ENCODE measurements at places on chromosomes 4 and X.
A peak's percentile ranks its signal among the peaks of the same experiment; 100 is the strongest.

DNA sequence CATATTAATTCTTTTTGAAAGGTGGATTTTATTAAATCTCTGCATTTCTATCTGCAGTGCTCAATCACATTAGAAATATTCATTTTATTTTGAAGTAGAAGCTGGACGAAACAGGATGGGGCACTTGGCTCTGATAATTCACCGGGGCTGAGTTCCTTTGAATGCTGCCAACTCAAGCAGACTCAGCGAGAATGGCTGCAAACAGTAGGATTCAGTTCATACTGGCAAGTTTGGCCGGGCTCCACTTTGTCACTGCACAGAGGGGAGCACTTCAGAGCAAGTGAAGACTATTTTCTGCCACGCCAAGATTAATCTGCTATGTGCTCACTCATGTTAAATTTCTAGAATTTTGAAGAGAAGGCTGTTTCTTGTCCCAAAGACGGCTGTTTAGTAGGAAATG is 30.7 kb upstream of the KLHL8 start:
- no peak for DNase-seq

DNA sequence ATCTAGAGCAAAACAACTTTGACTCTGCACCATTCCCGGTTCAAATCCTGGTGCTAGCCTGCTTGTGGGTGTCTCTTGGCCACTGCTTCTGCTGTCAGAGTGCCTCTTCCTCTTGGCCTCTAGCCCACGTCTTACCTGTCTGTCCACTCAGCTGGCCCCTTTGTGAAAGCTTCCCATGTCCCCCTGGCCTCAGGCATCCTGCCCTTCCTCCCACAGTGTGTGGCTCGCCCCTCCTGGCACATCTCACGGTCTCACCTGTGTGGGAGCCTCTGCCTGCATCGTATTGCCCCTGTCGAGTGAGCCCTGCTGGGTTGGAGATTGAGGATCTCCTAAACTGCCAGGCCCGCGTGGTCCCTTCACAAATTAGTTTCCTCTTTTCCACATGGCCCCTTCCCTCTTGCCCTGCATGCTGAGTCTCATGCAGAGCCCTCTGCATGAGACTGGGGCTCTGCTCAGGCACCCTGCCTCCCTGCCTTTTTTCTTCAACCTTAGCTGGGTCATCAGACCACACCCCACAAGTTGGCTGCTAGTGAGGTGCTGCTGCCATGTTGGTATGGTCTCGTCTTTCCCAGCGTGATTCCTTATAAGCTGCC is 53.7 kb upstream of the TADA2B start:
- no peak for DNase-seq

GRCh38 chrX:12488220-12488619 is 303.0 kb upstream of the PRPS2 start:
- no peak for DNase-seq

DNA sequence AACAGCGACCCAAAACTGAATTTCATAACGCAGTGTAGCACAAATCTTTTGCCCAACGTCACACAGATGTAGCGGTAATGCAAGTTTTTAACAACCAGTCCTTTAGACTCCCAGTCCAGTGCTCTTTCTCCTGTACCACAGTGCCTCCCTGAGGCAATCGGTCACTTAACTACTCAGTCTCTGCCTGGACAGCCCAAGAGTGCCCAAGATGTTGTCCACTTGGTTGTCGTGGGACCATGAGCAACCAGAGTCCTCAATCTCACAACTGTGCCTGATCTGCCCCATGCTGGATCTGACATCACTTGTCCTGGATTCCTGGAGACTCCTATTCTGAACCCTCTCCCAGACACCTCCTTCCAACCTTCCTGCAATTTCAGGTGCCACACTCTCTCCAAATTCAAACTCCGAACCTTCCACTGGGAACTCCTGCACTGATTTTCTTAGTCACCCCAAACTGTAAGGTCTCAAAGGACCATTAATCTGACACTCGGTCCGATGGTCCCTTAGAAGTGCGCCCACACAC is 702 bp downstream of the MMGT1 start:
- no peak for DNase-seq

- DNase-seq, result no peak
Observed at GRCh38 chr4:166043801-166044200, 170.8 kb downstream of the TLL1 start.

DNA sequence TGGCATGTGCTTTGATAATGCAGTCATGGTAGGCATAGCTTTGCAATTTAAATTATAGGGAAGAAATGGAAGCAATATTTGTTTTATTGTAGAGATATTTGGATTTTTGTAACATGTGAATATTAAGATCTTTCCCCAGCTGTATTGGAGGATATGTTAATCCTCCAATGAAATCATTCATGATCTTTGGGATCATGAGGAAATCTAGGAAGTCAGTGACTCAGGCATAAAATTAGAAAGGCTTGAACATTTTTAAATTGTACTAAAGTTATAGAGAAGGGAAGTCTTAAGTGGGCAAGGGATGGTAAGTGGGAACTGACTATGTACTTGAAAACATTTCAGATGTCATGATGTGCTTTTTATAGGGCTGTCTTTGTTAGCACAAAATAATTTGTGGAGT is 46.8 kb downstream of the FIP1L1 start:
- no peak for DNase-seq

DNA sequence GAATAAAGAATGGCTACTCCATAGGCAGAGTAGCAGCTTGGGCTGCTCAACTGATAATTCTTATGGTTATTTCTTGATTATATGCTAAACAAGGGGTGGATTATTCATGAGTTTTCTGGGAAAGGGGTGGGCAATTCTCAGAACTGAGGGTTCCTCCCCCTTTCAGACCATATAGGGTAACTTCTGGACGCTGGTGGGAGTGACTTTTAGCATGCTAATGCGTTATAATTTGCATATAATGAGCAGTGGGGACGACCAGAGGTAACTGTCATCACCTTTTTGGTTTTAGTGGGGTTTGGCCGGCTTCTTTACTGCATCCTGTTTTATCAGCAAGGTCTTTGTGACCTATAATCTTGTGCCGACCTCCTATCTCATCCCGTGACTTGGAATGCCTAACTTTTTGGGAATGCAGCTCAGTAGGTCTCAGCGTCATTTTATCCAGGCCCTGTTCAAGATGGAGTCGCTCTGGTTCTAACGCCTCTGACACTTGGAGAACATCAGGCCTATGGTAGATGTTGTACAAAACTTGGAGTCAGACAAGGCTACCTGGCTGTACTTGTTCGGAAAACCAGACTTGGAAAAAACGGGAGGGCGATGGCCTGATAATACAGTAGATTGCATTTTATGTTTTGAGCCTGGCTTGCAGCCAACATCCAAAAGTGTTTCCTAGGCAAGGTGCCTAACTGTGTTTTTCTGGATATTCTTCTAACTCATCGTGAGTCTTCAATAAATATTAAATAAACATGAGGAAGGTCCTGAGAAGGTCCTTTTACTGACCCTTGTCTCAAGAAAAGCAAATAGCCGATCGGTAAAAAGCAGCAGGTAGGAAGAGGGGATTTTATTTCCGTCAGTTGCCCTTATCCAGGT is 1.8 kb upstream of the TMEM164 start:
- DNase-seq, result no peak

DNA sequence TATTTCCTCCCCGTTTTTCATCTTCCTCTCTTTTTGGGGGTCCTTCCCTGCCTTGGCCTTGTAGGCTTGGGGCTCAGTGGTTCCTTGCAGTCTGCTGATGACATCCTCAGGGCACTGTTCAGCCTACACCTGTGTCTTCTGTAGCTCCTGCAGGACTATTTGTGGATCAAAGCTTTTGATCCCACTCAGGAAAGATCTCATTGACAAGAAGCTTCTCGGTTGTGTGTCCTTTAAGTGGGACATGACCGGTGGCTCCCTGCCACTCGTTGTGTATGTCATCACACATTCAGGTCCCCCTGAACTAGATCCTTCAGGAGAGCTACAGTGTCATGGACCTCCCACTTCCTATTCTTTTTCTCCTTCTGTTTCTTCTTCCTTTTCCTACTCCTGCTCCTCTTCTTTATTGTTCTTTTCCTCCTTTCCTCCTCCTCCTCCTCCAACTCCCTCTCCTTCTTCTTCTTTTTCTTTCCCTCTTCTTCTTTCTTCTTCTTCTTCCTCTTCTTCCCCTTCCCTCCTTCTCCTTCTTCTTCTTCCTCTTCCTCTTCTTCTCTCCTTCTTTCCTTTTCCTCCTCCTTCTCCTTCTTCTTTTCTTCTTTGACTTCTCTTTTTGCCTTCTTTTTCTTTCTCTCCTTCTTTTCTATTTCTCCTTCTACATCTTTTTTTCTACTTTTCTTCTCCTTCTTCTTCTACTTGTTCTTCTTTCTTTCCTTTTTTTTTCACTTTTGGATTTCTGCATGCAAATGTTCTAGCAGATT is 67.8 kb downstream of the NBDY start:
- DNase-seq, result no peak

DNA sequence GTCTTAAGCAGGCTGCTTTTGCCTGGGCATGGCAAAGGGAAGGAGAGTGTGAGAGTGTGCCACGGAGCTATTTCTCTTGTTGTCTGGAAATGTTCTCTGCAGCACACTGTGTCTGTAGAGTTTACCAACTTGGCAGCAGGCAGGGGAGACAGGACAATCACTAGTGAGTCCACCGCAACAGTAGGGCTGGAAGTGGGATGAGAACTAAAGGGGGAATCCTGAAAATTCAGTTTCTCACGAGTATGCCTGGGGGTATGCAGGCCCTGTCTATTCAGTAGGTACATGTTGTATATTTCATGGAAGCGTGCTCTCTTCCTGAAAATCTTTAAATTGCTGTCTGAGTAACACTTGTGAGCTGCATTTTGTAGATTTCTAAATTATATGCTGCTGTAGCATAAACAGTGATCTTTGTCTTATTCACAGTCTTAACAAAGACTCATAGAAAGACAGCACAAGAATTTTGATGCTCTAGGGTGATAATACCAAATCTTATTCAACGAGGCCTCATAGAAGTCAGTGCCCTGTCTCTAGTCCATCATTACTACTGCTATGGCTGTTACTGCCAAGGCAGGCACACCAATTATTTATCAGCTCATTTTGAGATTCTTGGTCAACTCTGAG is 200.4 kb upstream of the LEF1 start:
- DNase-seq, result no peak

DNA sequence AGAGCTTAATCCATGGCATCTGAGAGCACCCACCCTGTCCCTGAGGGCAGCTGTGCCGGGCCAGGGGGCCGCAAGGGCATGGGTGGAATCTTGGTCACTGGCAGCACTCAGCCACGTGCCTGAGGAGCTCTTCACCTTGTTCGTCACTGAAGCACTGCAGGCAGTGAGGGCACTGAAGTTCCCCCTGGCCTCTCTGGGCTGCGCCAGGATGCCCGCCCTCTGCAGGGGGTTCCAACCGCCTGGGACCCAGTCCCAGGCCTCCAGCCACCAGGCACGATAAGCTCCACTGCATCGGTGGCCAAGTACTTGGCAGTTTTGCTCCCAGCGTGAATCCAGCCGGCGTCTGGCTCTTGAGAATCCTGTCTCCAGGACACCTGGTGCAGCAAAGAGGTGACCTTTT is 96.4 kb upstream of the MED14 start:
- DNase-seq, result no peak

- DNase-seq, result no peak
Observed at GRCh38 chrX:46488712-46489111, 56.5 kb downstream of the ZNF674 start.

GRCh38 chrX:1393871-1394615 is 2.1 kb upstream of the SLC25A6 start:
- DNase-seq, result no peak

GRCh38 chrX:148741441-148741840 is 241.0 kb downstream of the AFF2 start:
- DNase-seq, result no peak

GRCh38 chr4:10671366-10671765 is 13.2 kb downstream of the CLNK start:
- DNase-seq, result no peak

DNA sequence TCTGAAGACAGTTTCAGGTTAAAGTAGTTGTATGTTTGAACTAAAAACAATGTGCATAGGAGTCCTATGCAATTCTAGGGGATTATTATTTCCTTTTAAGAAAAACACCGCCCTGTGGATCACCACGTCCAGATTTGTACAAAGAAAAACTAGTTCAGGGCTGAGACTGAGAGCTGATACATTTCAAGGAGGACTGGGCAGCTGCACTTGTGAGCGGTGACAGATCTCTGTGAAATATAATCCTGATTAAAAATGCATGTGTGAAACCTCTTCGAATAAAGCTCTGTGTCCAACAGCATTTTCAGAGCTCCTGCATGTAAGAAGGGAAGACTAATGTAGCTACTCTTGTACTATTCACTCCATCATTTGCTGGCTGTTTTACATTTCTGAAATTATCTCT is 365.8 kb upstream of the PITX2 start:
- DNase-seq, result no peak

DNA sequence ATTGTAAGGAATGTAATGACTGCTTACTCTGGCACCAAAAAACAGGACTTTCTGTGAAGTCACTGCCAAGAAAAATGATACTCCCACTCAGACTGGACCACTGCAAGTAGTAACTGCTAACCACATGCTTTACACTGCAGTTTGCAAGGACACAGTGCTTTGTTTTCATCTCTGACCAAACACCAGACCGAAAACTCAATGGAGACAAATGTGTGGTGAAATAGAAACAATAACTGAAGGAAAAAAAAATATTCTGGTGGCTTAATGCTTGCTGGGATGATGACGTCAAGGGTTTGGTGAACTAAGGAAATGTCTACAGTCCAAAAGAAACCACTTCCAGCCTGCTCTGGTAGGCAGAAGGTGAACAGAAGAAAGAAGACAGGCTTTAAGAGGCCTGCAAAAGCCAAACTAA is 13.2 kb downstream of the GPC4 start:
- DNase-seq, result peak; percentile 31

- peak; percentile 13 for DNase-seq
Observed at GRCh38 chrX:10514891-10515290, 105.5 kb downstream of the MID1 start.

DNA sequence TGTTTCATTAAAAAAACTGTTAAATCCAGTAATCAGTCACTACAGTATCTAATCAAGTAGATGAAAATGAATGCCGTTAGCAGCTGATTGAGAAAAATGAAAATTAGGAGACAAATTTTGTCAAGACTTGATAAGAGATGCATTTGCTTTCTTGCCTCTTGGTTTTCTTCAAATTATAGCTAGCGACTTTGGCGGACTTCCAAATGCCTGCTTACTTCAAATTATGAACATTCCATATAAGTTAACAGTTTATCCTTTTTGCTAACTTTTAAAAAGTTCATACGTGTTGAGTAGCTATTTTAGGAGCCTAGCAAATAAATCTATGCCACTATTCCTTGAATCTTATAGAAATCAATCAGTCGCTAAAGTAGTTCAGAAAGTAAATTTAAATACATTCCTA is 58.8 kb downstream of the PPP4R3C start:
- DNase-seq, result no peak

- no peak for DNase-seq
Observed at GRCh38 chrX:13983734-13984133, 46.0 kb downstream of the GEMIN8 start.

DNA sequence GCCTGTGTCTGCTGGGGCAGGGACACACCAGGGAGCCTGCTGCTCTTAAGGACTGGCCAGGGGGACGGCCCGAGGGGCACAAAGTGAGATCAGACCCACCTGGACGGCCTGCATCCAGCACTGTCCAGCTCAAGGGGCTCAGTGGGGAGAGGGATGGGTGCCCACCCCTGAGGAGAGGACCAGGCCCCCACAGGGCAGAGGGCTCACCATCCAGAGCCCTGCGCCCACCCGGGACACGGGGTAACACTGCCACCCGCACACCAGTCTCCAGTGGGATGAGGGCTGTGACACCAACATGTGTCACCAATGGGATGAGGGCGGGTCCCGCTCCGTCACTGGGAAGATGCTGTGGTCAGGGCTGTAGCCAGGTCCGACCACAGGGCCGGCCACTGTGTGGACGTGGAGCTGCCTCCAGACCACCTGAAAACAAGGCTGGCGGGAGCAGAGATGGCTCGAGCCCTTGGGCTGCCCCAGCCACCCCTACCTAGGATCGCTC is 13.2 kb downstream of the DGKQ start:
- DNase-seq, result no peak

GRCh38 chrX:23292988-23293651 is 41.5 kb upstream of the PTCHD1 start:
- DNase-seq, result no peak

Measured in AG08395 (cell line).